ENCODE measurements at places on chromosomes 5 and 9. TPM values are rescaled to one million over a fixed set of nuclear protein-coding genes. Genes with fewer than 3 reads are reported as not detected.

DNA sequence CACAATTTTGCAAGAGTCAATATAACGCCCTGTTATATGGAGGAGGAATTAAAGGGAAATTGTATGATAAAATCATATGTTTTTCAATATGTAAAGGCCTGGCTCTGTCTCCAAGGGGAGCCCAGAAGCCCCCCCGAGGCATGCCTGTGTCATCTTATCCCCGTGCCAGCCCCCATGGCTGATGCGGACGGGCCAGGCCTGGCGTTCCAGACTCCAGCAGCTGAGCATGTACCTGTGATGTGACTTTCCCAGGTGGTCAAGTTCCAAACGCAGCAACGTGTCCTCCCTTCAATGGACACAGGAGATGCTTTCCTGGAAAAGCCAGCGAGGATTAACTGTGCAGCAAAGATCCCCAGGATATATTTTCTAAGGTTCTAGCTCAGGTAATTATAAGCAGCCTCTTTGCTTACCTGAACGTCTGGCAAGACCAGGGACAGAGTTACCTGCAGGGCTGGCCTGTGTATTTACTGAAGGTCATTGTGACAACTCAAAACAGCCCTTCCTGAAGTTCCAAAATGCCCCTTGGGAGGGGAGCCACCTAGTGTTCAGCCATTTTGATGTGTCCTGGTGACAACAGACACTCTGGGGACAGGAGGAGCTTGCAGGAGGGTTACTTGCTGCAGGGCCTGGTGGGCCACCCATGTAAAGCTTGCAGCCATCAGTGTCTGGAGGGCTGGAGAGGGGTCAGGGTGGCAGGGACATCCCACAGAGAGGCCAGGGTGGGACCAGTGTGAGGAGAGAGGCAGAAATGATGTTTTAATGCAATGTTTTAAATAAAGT, 53.3 kb upstream of the RNU6ATAC start:
- no peak for DNase-seq

DNA sequence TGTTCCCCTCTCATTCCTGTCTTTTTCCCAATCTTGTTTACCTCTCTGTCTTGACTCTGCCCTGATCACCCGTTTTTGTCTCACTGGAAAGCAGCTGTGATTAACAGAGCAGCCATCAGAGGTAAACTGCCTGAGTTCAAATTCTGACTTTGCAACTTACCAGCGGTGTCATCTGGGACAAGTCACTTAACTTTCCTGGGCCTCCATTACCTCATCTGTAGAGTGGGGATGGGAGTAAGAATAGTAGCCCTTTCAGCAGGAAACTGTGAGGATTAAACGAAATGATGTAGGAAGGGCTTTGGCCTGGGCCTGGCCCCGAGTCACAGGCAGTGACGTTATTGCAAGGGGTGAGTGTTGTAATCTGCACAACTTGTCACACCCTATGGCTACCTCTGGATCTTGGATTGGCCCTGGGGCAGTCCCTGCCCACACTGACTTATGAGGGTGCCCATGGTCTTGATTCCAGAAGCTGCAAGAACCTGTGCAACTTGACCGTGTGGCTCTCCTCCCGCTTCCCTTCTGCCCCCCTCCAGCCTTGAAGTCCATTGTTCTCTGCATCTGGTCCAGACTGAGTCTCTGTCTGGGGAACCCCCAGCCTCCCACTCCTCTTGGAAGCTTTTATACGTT, 657 bp upstream of the PCDH12 start:
- no peak for DNase-seq

DNA sequence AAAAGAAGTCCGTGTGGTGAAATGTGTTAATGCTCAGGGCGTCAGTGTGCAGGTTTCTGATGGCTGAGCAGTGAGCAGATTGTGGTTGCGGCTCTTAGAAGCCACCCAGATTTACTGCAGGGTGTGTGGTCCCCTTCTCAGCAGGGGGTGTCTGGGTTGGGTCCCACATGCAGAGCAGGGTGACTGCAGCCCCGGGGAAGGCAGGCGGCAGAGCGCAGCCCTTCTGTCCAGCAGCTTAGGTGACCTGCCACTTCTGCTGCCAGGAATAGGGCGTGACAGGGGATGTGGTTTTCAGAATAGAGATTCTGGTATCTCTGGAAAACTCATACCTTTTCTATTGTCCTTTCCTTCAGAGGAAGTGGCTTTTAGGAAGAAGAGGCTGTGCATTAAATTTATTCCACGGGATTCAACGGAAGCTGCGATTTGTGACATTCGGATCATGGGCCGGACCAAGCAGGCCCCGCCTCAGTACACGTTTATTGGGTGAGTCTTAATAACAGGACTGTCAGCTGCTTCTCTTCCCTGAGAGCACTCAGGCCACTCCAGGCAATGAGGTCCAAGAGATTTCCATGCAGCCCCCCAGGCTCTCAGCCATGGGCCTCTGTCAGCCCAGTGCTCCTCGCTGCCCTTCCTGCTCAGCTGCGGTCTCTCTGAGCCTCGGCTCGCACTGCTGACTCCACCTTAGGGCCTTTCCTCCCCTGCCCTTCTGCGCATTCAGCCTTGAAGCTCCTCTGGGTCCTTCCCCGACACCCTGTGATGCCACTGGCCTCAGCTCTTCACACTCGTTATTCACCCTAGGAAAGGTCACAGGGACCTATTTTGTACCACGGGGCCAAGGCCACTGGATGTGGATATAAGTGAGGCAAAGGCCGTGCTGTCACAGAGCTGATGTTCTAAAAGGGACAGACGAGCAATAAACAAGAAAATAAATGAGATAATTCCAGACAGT, 65.4 kb downstream of the MVB12B start:
- DNase-seq = no peak

DNA sequence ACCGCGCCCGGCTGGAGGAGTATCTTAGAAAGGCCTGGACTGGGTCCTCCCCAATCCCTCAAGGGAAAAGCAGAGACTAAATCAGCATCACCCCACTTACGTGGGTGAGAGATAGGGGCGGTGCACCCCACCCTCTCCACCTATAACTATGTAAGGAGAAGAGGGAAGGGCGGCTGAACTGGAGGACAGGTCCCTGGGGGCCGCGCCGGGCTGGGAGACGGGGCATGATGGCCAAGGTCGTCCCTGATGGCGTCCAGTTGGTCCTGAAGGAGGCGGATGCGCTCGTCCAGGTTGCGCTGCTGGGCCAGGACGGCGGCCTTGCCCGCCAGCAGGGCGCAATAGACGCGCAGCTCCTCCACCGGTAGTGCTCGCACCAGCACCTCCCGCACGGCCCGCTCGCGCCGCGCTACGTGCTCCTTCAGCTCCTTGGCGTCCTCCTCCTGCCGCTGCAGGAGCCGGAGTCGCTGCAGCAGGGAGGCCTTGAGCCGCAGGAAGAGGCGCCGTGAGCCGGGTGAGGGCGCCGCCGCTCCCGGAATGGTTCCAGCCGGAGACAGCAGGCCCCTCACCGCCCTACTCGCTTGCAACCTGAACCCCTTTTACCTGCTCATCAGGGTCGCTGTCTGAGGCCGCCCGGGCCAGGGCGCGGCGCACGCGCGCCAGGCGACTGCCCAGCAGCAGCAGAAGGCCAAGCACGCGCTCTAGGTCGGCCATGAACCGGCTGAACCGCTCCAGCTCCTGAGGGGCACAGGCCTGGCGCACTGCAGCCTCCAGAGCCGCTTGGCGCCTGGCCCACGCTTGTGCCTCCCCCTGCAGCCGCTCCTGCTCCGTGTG, 7.6 kb downstream of the SHROOM1 start:
- no peak for DNase-seq

DNA sequence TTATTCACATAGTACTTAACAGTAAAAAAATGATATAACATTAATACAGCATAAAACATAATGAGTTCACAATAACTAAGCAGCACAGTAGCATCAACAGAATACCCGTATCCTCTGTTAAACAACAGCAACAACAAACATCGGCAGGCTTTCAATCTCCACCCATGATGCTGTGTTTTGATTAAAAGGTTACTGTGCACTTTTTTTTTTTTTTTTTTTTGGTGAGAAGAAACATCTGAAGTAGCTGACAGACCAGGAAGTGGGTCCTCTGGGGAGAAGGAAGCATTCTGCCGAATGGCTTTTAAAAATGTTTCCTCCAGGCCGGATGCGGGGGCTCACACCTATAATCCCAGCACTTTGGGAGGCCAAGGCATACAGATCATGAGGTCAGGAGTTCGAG, 282.3 kb downstream of the EPB41L4A start:
- DNase-seq = no peak

- no peak for DNase-seq
Measured at GRCh38 chr5:135255461-135256178, 143.4 kb downstream of the MACROH2A1 start.

DNA sequence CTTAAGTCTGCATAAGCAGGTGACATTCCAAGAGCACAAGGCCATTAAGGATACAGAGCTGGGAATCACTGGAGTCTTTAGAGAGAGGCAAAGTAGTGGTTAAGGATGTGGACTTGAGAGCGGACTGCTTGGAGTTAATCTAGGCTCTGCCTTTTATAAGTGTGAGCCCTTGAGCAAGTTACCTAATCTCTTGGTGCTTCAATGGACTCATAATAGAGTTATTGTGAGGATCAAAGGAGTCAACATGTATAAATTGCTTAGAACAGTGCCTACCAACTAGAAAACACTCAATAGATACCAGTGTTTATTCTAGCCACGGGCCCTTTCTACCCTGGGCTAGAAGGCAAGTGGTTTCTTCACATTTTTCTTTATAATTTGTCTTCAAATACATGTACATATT, 819.4 kb downstream of the NR2F1-AS1 start:
- no peak for DNase-seq

DNM1 gene
- polyA plus RNA-seq = 86.6 TPM

PGM5 gene
- 48.1 TPM for polyA plus RNA-seq

RAI14 gene
- polyA plus RNA-seq = 97.7 TPM

HRCT1 gene
- not detected for polyA plus RNA-seq

EFNA5 gene
- 26.1 TPM for polyA plus RNA-seq
